ENCODE measurements at places on chromosomes 13 and 19.

DNA sequence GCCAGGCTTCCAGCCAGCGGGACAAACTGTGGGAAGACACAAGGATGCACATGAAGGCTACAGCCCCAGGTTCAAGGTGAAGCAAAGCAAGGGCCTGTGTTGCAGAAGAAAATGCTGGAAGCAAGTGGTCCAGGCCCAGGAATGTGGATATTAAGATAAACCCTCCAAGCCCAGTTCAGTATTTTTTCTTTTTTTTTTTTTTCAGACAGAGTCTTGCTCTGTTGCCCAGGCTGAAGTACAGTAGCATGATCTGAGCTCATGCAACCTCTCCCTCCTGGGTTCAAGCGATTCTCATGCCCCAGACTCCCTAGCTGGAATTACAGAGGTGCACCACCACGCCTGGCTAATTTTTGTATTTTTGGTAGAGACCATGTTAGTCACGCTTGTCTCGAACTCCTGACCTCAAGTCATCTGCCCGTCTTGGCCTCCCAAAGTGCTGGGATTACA lies 4.4 kb downstream of the PRDX2 start:
- no peak for DNase-seq

DNA sequence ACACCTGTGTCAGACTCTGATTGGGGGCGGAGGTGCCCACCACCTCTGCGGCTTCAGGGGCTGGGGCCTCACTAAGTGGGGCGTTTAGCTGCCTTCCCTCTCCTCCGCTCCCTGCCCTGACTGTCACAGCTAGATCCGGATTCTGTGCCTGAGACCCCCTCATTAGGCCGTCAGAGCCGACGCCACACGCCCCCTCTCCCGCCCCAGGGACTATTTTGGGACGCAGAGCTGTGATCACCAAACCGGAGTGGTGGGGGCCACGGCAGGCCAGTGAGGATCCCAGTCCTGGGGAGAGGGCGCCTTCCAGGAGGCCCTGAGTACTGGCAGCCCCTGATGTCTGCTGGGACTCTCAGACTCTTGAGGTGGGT lies 762 bp downstream of the KANK3 start:
- no peak for DNase-seq

- peak; percentile 99 for DNase-seq
Measured at GRCh38 chr19:21835810-21836444, at the start of gene ZNF43. ZNF43 (minus strand) TSS chr19:21836182; CDS start chr19:21836038, 144 bp downstream.

DNA sequence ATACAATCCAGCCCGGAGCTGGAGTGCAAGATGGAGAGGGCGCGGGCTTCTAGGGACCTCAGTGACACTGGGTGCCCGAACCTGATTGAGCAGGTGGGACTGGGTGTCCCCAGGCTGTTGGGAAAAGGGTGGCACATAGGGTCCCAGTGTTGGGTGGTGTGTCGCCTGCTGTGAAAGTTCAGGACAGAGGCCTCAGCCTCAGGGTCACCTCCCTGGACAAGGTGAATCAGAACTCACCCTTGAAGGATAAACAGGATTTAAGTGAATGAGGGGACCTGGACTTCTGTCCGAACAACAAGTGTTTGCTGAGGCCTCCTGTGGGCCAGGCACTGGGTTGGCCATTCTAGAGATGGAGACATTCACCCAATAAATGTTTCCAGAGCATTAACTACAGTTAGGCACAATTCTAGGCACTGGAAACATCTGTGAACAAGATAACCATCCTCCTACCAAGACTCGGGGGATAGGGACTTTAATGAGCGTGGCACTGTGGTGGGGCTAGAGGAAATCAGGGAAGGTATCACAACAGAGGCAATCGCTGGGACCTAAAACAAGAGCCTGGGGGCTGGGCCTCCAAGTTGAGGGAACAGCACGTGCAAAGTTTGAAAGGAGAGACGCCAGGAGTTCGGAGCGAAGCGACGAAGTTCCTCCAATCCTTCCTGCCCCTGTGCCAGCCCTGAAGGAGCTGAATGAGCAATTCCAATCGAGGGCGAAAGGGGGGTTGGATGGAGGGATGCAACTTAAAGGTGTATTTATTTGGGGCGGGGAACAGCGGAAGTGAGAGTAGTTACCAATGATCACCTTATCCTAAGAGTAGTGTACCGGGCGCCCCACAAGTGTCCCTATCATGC lies 921 bp upstream of the POLD1 start:
- DNase-seq: no peak

- DNase-seq: peak; percentile 53
Measured at GRCh38 chr19:8487137-8487851, 15.1 kb downstream of the PRAM1 start.

GRCh38 chr13:83168590-83168989 lies 713.7 kb downstream of the SLITRK1 start:
- DNase-seq: no peak

DNA sequence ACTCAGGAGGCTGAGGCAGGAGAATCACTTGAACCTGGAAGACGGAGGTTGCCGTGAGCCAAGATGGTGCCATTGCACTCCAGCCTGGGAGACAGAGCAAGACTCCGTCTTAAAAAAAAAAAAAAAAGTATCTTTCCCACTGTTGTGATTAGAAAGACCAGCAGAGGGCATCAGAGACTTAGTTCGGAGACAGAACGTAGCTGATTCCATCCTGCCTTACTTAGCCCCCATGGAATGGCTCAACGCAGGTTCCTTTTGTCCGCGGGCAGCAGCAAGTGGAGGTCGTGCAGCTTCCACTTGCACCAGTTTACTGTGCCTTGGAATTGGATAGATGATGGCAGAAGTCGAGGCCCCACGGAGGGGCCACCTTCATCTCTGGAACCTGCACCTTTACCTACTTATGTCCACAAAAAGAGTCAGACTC lies 8.1 kb downstream of the TIMM29 start:
- no peak for DNase-seq

GRCh38 chr19:54189145-54189734 lies at the start of gene MBOAT7:
MBOAT7 (minus strand) TSS chr19:54189580; CDS start chr19:54188508, 1,072 bp downstream.
- no peak for DNase-seq

Measured in left cardiac atrium (tissue), 4 donors.